ENCODE measurements at places on chromosomes 13 and 19. TPM values are rescaled to one million over a fixed set of nuclear protein-coding genes. Genes with fewer than 3 reads are reported as not detected.

TTYH1 gene
- 0.33 TPM for total RNA-seq

ZNF836 gene
- total RNA-seq = 2.6 TPM

TMEM91 gene
- 3.1 TPM for total RNA-seq

LGALS14 gene
- total RNA-seq = not detected

ADGRL1 gene
- total RNA-seq = 1.3 TPM

TNFSF9 gene
- 0.13 TPM for total RNA-seq

OLFM2 gene
- total RNA-seq = 29.0 TPM

DNA sequence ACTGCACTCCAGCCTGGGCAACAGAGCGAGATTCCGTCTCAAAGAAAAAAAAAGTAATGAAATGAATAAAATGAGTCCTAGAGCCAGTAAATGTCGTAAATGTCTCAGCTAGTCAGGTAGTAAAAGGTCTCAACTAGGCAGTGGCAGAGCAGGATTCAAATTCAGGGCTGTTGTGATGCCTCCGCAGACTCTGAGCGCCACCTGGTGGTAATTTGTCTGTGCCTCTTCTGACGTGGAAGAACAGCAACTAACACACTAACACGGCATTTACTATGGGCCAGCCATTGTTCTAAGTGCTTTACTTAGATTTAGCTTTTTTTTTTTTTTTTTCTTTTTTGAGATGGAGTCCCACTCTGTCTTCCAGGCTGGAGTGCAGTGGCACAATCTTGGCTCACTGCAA is 30.2 kb downstream of the CYP2F1 start:
- DNase-seq = peak; percentile 86

GRCh38 chr19:4399812-4400134 is 574 bp downstream of the SH3GL1 start:
- peak; percentile 71 for DNase-seq

GRCh38 chr13:35388441-35389355 is 87.8 kb downstream of the MAB21L1 start:
- no peak for DNase-seq

DNA sequence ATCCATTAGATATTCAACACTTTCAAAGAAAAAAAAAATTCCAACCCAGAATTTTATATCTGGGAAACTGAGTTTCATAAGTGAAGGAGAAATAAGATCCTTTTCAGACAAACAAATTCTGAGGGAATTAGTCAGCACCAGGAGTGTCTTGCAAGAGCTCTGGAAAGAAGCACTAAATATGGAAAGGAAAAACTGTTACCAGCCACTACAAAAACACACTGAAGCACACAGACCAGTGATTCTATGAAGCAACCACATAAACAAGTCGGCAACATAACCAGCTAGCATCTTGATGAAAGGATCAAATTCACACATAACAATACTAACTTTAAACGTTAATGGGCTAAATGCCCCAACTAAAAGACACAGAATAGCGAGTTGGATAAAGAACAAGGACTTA is 368.4 kb upstream of the MIR17HG start:
- DNase-seq = no peak

- no peak for DNase-seq
Measured at GRCh38 chr13:40191186-40191980, 475.1 kb downstream of the FOXO1 start.

GRCh38 chr13:112444416-112445399 is 68.6 kb downstream of the SPACA7 start:
- peak; percentile 33 for DNase-seq

- DNase-seq = no peak
Measured at GRCh38 chr19:46860846-46861690, at the start of gene ARHGAP35. Gene ARHGAP35 (plus strand): TSS chr19:46860997. CDS start chr19:46918676, 57,679 bp downstream.

DNA sequence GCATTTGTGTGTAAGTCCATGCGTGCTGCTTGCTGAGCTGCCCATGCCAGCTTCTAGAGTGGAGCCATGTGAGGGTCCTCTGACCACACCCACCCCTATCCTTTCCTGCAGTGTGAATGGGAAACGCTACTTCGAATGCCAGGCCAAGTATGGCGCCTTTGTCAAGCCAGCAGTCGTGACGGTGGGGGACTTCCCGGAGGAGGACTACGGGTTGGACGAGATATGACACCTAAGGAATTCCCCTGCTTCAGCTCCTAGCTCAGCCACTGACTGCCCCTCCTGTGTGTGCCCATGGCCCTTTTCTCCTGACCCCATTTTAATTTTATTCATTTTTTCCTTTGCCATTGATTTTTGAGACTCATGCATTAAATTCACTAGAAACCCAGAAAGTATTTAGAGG is 10.3 kb downstream of the TBCB start:
- DNase-seq = no peak

- no peak for DNase-seq
Measured at GRCh38 chr19:30898353-30899103, 450.7 kb downstream of the TSHZ3 start.

GRCh38 chr13:97339988-97340749 is 93.8 kb upstream of the RAP2A start:
- DNase-seq = no peak

DNA sequence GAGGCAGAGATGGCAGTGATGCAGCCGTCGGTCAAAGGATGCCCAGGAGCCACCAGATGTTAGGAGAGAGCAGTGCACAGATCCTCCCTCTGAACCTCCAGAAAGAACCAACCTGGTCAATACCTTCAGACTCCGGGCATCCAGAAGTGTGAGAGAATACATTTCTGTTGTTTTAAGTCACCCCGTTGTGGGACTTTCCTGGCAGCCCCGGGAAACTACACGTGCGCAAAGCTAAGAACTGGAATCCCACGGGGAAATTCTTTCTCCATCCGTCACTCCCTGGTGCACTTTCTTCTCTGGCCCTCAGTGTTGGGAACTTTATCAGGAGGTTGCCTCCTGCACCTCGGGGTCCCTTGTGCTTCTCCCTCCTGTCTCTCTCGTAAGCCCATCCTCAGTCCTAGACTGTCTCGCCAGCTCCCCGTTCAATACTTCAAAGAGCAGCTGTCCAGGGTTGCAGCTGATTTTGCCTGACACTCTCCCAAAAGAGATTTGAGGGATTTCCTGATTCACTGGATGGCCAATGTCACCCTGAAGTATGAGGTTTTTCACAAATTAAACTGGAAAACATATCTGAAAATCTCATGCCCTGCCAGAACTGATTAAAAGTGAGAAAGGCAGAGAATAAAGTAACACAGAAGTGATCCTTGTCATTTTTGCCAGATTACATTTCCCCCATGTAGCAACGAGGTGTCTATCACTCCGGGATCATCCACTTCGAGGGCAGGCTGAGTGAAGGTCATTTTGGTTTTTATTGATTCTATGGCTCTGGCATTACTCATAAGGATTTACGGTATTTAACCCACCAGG is 136.8 kb downstream of the DCT start:
- no peak for DNase-seq

DNA sequence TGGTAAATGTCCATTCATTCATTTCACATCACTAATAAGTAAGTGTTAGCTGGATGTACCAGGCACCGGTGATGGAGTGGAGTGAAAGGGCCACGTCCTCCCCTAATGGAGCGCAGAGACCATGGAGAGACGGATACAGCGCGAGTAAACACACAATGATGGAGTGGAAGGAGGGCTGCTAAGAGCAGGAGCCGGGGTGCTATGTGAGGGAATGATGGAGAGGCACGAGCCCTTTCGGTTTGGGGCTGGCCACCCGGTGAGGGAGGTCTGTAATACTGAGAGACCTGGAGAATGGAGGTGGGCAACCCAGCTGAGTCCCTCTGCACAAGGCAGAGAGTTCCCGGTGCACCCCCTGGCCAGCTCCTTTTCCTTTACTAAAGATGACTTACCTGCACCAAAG is 53.7 kb downstream of the PEPD start:
- peak; percentile 32 for DNase-seq

GRCh38 chr19:1389033-1389940 is 5.6 kb downstream of the NDUFS7 start:
- DNase-seq = no peak

Measured in left lobe of liver (tissue), 2 donors.